NCI-H524 (cell line): ENCODE measurements at places on chromosomes 6 and 20.

GRCh38 chr6:161233986-161234661 is 39.7 kb downstream of the AGPAT4 start:
- DNase-seq = no peak

- peak; percentile 67 for DNase-seq
Observed at GRCh38 chr6:150142670-150143515, at the start of gene PPP1R14C. PPP1R14C (plus strand) TSS chr6:150143044; CDS start chr6:150143193, 149 bp downstream.

- no peak for DNase-seq
Observed at GRCh38 chr6:157768863-157769551, 54.0 kb upstream of the SNX9 start.

- no peak for DNase-seq
Observed at GRCh38 chr6:84854811-84855400, 90.5 kb upstream of the TBX18 start.

DNA sequence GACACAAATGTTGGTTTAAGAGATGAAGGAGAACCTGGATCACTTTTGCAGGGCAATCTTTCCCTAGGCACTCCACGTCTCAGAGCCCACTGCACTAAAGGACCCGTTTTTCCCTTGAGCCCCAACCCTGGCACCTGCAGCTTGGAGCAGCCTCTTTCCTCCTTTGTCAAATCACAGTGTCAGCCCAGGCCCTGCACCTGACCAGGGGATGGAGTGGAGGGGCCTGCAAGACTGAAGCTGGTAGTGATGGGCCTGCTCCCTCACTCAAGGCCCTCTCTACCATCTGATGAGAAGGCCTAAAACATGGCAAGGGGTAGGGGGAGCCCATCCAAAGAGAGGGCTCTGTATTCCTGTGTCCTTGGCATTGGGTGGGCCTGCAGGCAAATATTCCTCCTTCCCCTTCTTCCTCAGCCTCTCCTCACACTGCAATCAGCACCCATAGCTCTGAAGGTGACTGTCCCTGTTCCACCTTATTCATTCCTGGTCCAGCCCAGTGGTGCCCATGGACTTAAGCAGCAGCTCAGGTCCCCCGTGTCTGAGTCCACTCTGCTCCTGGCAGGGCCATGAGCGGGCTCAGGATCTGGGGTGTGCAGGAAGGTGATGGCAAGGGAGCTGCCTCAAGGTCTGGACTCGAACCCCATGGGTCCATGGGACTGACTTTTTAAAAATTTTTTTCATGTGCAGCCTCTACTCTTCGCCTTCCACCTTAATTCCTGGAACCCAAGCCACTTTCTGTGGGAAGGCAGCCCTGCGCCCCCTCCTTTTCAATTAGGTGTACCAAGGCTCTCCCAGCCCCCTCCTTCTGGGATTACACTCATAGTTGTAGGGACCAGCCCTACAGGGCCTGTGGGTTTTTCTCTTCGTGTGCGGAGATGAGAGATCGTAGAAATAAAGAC is 6.7 kb downstream of the RAET1G start:
- no peak for DNase-seq
